Activated naive CD4-positive, alpha-beta T cell treated with anti-CD3 and anti-CD28 coated beads, Interleukin-2, amount 10 ng/mL, durations not matched to agents 5 hours and 36 hours (primary cell): ENCODE measurements at places on chromosomes 2 and 18. TPM values are rescaled to one million over a fixed set of nuclear protein-coding genes. Genes with fewer than 3 reads are reported as not detected.

The TBR1 gene
- total RNA-seq, result 0.18 TPM

The KLHL14 gene
- not detected for total RNA-seq

The GTF2A1L gene
- not detected for total RNA-seq

The ACOXL gene
- total RNA-seq, result not detected

The STARD6 gene
- not detected for total RNA-seq

The MAP2 gene
- not detected for total RNA-seq

The TGFA gene
- not detected for total RNA-seq

The CYP27C1 gene
- not detected for total RNA-seq

The HOXD13 gene
- total RNA-seq, result not detected

The PCARE gene
- total RNA-seq, result not detected

The ZNF516 gene
- 3.8 TPM for total RNA-seq

The EHBP1 gene
- total RNA-seq, result 28.2 TPM

The CNGA3 gene
- total RNA-seq, result not detected

The RUFY4 gene
- 0.36 TPM for total RNA-seq

The NAT8 gene
- total RNA-seq, result not detected

The M1AP gene
- total RNA-seq, result not detected

The LAMA3 gene
- total RNA-seq, result 1.2 TPM

The DHRS9 gene
- not detected for total RNA-seq

The AP1S3 gene
- total RNA-seq, result 5.9 TPM

The CNTNAP5 gene
- total RNA-seq, result not detected

The GALNT13 gene
- total RNA-seq, result 0.14 TPM

The ELOA2 gene
- not detected for total RNA-seq

The METTL8 gene
- total RNA-seq, result 16.1 TPM

The SCYGR4 gene
- total RNA-seq, result not detected

The CAPN13 gene
- total RNA-seq, result not detected

The SPR gene
- total RNA-seq, result 0.13 TPM

The ALPP gene
- not detected for total RNA-seq

The HNMT gene
- total RNA-seq, result not detected

The PPP4R1 gene
- total RNA-seq, result 56.3 TPM

The CFAP210 gene
- not detected for total RNA-seq

The C2orf92 gene
- 8.3 TPM for total RNA-seq

The SCN3A gene
- not detected for total RNA-seq

The OTX1 gene
- not detected for total RNA-seq

The MARS2 gene
- 12.7 TPM for total RNA-seq

The INHBB gene
- total RNA-seq, result not detected

The IGFBP2 gene
- total RNA-seq, result 36.2 TPM

The METTL4 gene
- 22.0 TPM for total RNA-seq

The TXNDC2 gene
- total RNA-seq, result not detected

The PLB1 gene
- total RNA-seq, result 0.93 TPM

The KCNG2 gene
- not detected for total RNA-seq

The FHOD3 gene
- not detected for total RNA-seq

The ALKAL2 gene
- total RNA-seq, result not detected

The SYT4 gene
- not detected for total RNA-seq

The HOXD9 gene
- not detected for total RNA-seq

The TRIM54 gene
- total RNA-seq, result not detected

The TNFRSF11A gene
- 16.6 TPM for total RNA-seq

The SERPINB4 gene
- total RNA-seq, result not detected
